Neural progenitor cell (in vitro differentiated cells): ENCODE measurements at places on chromosomes 2 and 18. TPM values are rescaled to one million over a fixed set of nuclear protein-coding genes. Genes with fewer than 3 reads are reported as not detected.

The CYP27A1 gene
- 0.11 and 0.43 TPM in 2 replicates for total RNA-seq

The DOCK10 gene
- 1.1 and 1.5 TPM in 2 replicates for total RNA-seq

The HOXD3 gene
- not detected in 2 replicates for total RNA-seq

The MTCL1 gene
- 36.9 and 38.7 TPM in 2 replicates for total RNA-seq

The TMEM198 gene
- 0.79 and 2.3 TPM in 2 replicates for total RNA-seq

The M1AP gene
- 0.75 and 3.7 TPM in 2 replicates for total RNA-seq

The ORMDL1 gene
- 98.8 and 171 TPM in 2 replicates for total RNA-seq

The TPO gene
- total RNA-seq, result not detected in 2 replicates

The IL1F10 gene
- not detected in 2 replicates for total RNA-seq

The PCARE gene
- total RNA-seq, result not detected in 2 replicates

The GPR55 gene
- not detected in 2 replicates for total RNA-seq

The FBLN7 gene
- 7.8 and 18.4 TPM in 2 replicates for total RNA-seq

The CPLX4 gene
- total RNA-seq, result 0.12 and 2.2 TPM in 2 replicates

The PDE11A gene
- total RNA-seq, result 0.13 and 0.62 TPM in 2 replicates

The DCAF17 gene
- 38.4 and 53.8 TPM in 2 replicates for total RNA-seq

The UNC80 gene
- total RNA-seq, result 0.93 and 1.9 TPM in 2 replicates

The CPO gene
- not detected in 2 replicates for total RNA-seq
